ENCODE measurements at places on chromosomes 11 and 22.

GRCh38 chr11:124867700-124868099 lies 2.5 kb downstream of the ROBO3 start:
- DNase-seq = no peak

- no peak for DNase-seq
Measured at GRCh38 chr11:12915093-12915492, 94.0 kb upstream of the RASSF10 start.

DNA sequence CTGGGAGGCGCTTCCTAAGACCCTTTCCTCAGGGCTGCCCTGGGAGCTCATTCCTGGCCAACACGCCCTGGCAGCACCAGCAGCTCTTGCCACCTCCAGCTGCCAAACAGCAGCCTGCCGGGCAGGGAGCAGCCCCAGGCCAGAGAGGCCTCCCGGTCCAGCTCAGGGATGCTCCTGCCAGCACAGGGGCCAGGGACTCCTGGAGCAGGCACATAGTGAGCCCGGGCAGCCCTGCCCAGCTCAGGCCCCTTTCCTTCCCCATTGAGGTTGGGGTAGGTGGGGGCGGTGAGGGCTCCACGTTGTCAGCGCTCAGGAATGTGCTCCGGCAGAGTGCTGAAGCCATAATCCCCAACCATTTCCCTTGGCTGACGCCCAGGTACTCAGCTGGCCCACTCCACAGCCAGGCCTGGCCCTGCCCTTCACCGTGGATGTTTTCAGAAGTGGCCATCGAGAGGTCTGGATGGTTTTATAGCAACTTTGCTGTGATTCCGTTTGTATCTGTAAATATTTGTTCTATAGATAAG lies 7.6 kb downstream of the SLC39A13 start:
- DNase-seq = no peak

- DNase-seq = no peak
Measured at GRCh38 chr11:119338318-119338890, 2.3 kb downstream of the C1QTNF5 start.

DNA sequence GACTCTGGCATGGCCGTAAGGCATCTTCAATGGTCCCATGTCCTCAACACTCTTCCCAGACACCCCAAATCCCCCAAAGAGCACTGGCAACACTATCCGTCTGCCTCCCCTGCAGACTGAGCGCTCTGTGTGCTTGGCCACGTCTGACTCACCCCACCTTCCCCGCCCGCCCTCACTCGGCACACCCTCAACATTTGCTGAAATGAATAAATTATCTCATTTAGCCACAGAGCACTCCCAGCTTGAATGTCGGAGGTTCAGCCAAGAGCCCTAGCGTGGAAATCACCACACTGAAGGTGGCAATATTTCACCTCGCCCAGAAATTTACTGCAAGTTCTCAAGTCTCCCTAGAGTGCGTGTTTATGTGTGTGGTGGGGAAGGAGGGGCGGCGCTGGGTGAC lies 46.6 kb upstream of the TCF20 start:
- no peak for DNase-seq

DNA sequence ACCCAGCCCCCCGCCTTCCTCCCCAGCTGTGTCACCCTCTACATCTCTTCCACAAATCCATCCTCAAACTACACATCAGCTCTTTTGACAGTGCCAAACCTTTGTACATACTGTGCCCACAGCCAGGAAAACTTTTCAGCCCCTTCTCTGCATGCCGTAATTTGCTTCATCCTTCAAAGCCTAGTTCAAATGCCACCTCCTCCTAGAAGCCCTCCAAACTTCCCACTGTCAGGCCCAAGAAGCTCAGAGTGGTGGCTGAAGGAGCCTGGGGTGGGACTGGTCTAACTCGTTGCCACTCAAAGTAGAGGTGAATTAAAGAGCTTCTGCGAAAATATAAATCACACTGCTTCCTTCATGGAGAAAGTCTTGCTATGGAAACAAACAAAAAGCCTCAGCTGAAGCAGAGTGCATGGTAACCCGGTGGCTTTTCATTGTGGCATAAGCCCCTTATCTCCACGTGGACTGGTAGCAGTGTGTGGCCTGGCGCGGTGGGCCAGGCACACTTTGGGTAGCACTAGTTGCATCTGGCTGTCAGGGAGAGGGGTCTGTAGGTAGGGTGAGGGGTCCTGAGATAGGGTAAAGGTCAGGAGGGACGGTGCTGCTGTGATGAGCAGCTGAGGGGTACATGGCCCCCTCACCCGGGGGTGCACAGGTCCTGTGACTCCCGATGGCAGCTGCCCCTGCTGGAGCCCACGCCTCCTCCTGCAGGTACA lies 76.9 kb downstream of the MYO7A start:
- no peak for DNase-seq

DNA sequence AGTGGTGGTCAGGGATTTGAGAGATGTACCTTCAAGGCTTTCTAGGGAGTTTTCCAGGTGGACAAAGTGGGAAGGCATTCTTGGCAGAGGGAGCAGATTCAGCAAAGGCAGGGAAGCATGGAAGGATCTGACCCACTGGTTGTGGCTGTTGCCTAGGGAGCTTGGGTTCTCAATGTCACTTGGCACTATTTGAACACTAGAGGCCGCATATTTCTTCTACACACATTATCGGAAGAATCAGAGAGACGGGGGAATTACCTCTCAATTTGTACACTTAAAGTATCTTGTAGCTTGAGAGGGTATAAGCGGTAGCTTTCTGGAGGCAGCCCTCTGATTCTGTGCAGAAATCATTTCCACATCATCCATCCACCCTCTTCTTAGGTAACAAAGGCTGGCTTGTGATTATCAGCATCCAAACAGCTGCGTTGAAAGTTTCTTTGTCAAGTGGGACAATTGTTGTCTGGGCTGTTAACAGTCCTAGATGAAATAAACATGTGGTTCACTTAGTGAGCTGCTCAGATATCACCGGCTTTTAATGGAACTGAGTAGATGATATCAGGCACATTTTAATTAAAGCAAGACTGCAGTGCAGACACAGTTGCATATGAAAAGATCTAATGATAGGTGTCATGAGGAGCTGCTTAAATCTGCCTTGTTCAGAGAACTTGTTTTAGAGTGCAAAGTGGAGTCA lies 2.6 kb downstream of the NELL1 start:
- DNase-seq = no peak

DNA sequence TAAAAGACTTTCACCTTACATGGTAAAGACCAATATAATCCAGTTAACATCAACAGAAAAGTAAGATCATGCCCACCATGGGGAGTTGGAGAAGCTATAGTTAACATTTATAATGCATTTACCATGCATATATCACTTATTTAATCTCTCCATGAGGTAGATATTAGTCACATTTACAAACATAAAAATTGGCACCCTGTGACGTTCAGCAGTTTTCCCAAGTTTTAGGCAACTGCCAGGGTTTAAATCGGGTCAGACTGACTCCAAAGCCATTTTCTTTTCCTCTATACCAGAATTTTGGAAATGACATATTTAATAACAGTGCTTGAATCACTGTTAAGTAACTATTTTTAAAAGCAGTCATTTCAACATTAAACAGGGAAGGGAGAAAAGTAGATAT lies 266.3 kb downstream of the DDX10 start:
- DNase-seq = no peak

GRCh38 chr11:13680501-13681264 lies 12.2 kb downstream of the FAR1 start:
- peak; percentile 4 for DNase-seq

- no peak for DNase-seq
Measured at GRCh38 chr11:1293619-1294015, 15.8 kb downstream of the TOLLIP start.

- no peak for DNase-seq
Measured at GRCh38 chr11:125281831-125282595, 117.5 kb downstream of the PKNOX2 start.

DNA sequence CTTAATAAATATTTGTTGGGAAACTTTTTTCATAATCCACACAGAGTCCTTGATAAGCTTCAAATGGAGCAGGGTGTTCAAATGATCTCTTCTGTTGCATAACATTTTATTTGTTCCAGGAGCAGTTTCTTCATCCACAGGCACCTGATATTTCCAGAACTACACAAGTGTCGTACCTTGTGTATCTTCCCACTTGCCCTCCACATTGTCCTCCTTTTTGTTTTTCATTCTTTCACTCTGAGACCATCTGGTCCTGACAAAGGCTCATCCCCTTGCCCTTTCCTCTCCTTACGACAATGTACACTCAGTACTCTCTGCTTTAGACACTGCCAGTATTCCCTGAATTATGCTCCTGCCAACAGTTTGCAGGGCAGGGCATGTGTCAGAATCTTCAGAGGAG lies 5.2 kb upstream of the AMOTL1 start:
- DNase-seq = no peak

DNA sequence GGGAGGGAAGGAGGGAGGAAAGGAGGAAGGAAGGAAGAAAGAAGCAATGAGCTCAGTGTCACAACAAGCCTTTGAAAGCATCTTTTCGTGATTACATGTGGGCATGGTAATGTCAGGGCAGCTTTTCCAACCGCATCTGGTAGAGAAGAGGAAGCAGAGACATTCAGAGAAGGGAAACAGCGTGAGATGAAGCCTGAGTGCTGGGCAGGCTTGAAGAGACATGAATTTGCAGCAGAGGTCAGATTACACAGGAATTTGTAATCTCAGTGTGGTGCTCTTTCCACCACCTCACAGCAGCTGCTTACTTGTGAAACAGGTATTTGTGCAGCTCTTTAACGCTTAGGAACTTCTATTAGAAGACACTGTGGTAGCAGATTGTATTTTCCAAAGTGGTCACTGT lies 289.5 kb upstream of the C11orf87 start:
- no peak for DNase-seq

- DNase-seq = no peak
Measured at GRCh38 chr11:64726211-64726641, 3.2 kb upstream of the NRXN2 start.

- DNase-seq = no peak
Measured at GRCh38 chr11:125155100-125155444, 9.5 kb upstream of the PKNOX2 start.

DNA sequence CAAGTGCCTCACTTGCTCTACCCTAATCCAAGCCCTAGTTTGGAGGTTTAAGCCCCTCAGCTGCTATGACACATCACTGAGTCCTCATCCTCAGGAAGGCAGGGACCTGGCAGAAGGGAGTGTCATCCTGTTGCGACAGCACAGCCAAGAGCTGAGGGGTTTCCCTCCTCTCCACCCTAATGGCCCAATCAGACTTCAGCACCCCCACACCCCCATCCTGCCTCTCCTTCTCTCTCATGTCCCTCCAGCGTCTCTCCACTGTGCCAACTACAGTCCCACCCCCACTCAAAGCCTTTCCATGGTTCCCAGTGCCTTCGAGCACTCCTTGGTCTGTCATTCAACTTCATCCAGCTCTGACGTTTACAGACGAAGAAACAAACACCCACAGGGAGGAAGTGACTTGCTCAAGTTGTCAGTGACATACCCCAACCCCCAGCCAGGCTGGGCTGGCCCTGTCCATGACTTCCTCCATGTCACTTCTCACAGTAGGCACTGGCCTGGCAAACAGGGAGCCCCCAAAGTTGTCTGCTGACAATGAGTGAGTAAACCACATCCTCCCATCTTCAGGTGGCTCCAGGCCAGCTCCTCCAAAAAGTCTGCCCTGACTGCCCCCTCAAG lies 15.6 kb downstream of the ARAP1 start:
- no peak for DNase-seq

DNA sequence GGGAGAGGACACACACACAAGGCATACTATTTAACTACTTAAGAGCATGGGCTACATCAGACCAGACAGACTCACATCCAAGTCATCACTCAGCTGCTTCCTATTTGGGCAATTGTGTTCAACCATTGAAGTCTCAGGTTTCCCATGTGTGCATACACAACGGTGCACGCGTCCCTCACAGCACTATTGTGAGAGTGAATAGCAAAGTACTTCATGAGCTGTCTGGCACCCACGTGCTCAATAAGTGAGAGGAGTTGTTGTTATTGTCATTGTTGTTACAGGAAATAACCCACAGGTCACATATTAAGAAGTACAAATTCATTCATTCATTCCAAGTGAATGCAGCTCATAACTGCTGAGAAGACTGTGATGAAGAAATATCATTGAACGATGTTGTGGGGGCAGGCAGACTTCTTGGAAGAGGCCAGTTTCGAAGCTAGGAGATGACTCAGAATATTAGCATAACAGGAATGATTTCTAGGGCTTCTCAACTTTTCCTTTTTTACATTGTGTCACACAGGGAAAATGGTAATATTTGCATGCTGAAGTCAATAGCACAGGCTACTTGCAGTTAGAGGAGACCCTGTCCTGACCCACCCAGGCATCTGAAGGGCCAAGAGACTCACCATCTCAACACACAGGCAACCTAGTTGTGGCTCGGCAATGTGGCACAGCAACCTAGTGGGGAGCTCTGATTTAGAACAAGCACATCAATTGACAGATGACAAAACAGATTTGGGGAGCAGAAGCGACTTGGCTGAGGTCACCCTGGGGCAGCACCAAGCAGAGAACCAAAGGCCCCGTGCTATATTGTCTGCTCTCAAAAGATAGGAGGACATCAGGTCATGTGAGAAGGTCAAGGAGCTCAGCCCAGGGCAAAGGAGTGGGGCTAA lies 606.0 kb downstream of the BUD13 start:
- DNase-seq = no peak

GRCh38 chr11:15840966-15841365 lies 515.4 kb downstream of the SOX6 start:
- no peak for DNase-seq

- DNase-seq = no peak
Measured at GRCh38 chr11:1652771-1653540, 23.4 kb downstream of the KRTAP5-5 start.

GRCh38 chr11:112761911-112762706 lies 199.1 kb upstream of the NCAM1 start:
- no peak for DNase-seq

- DNase-seq = no peak
Measured at GRCh38 chr11:38460896-38461295, 1862.9 kb upstream of the RAG2 start.

GRCh38 chr11:73386016-73386415 lies 9.8 kb downstream of the RELT start:
- DNase-seq = no peak
